ENCODE measurements at places on chromosomes 11 and 22.
A peak's percentile ranks its signal among the peaks of the same experiment; 100 is the strongest.

DNA sequence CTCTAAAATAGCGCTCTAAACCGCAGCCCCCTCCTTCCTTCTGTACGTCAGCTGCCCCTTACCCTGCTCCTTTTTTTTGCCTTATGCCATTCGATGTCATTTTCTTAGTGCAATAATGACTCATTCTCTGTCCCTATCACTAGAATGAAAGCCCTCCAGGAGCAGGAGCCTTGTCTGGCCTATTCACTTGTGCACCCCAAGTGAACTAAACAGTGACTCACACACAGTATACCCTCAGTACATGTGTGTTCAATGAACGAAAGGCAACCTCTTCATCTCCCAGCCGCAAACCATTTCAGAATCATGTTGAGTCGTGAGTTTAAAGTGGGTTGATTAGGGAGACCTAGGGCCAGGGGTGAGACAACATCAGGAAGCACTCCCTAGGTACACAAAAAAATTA is 50.7 kb upstream of the SPATA19 start:
- no peak for DNase-seq

DNA sequence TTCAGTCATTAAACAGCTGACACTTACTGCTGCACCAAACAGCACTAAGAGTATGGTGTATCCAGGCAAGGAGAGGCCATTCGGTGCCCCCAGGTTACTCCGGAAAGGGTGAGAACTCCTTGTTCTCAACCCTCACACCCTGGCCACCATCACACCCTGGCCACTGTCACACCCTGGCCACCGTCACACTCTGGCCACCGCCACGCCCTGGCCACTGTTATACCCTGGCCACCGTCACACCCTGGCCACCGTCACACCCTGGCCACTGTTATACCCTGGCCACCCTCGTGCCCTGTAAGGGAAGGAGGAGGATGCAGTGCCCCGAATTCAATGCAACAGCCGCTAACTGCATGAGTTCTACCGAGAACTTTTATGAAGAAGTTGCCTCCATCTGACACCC is 644.4 kb downstream of the TBC1D22A start:
- DNase-seq = no peak

GRCh38 chr11:78798663-78799062 is 224.0 kb upstream of the NARS2 start:
- no peak for DNase-seq

DNA sequence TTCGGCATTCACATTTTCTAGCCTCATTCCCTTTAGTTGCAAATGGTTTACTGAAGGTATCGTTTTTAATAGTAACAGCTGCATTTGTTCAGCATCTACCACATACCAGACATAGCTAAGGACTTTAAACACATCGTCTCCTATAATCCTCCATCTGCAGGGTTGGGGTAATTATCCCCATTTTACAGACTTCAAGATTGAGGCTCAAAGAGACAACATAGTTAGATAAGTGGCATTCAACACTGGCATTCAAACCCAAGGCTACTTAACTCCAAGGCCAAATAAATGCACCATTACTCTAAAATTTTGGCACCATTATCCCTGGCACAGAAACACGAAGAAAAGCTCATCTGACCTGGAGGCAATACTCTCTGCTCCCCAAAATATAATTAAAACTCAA is 28.5 kb downstream of the SMCO4 start:
- DNase-seq = no peak

GRCh38 chr11:23729088-23729487 is 767.8 kb upstream of the LUZP2 start:
- no peak for DNase-seq

- DNase-seq = no peak
Measured at GRCh38 chr11:8233691-8234424, 29.8 kb downstream of the LMO1 start.

- DNase-seq = no peak
Measured at GRCh38 chr11:4125141-4125540, 30.5 kb downstream of the RRM1 start.

DNA sequence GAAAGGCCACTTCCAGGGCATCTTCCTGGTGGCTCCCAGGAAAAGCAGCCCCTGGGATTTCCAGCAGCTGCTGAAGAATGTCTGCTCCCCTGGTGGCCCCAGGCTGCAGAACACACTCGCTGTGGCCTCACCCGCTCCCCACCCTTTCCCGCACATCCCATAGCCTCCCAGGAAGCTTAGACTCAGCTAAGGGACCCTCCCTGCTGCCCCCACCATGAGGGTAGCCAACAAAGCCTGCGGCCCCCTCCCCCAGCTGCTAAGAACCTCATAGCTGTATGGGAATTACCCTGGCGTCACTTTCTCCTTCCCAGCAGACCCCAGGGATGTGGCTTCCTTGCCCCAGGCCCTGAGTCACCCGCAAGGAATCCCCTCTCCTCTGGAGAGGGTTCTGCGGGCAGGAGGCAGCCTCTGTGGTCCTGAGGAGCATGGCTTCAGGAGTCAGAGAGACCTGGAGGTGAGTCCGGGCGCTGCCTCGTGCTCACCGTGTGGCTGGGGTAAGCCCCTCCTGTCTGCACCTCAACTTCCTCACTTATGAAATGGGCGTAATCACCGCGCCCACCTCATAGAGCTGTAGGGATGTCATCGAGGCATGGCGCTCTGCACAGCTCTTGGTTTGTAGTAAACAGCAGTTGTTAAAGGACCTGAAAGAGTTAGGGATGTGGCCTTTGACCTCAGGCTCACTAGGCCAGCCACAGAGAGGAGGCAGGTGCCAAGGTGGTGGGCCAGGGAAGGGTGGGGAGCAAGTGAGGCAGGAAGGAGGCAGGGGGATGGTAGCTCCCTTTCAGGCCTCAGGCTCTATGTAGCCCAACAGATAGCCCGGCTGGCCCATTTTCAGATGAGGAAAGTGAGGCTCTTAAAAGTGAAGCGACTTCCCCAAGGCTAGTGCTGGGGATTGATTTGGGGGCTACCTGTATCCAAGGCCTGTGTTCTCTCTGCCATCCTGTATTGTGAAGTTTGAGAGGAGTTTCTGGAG is 71.2 kb downstream of the LRRC32 start:
- DNase-seq = no peak

DNA sequence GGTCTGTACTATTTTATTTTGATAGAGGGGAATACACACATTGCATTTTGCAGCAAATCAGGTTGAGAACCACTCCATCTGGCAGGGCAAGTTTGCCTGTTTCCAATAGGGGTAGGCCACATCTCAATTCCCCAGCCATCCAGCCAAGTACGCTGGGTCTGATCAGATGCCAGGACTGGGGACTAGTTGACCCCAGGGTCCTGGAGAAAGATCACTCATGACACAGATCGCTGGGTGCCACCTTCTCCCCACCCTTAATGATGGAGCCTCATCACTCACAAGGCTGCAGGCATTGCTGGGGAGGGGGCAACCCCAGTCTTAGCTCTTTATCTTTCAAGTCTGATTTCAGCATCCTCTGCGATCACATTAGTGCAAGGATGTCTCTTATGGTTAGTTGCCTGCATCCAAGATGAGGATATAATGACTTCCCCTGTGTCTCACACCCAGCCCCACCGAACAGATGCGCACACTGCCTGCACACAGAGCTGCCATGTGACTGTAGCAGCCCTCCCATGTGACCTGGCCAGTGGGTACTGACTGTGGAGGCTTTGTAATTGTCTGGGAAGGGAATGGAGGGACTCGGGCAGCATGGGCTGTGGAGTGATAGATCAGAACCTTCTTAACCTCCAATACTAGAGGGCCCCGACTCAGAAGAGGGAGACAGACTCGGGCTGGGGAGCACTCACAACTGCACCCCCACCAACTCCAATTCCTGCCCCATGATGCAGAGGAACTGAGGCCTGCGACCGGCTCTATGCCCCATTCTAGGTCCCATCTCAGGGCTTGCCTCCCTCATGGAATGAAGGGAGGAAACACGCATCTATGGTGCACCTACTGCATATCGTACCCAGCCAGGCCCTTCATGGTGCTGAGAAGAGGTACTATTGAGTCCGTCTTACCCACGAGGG is 155.8 kb downstream of the DSCAML1 start:
- no peak for DNase-seq

DNA sequence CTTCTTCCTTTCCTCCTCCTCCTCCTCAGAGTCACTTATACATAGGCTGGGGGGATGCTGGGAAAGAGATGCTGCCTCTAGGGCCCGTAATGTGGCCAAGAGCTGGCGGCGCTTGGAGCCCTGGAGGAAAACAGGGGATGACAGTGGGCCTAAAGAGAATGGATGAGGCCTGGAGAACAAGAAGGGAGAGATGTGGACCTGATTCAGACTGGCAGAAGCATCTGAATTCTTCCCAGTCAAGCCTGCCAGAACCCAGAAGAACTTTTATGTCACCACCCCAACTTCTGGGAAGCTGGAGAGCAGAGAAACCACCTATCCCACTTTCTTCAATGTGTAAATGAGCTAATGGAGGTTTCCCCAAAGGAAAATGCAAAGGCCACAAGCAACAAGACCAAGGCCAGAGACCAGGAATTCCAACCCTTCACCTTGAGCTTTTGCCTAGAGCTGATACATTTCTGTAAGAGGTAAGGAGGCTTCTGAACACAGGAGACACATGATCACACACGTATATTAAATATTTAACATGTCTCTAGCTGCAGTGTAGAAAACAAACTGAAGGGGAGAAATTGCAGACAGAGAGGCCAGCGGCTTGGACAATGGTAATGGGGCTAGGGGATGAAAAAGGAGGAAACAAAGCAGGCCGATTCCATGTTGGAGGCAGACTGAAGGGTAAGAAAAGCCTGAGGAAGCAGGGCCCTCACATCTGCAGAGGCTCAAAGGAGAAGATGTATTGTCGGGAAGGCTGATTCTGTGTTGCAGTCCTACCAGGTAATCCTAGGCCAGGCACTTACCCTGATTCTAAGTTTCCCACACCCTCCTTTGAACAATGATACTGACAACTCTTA is 1.1 kb downstream of the RRP8 start:
- no peak for DNase-seq

- DNase-seq = no peak
Measured at GRCh38 chr11:73428227-73428626, 52.0 kb downstream of the RELT start.

- no peak for DNase-seq
Measured at GRCh38 chr11:38718049-38718448, 2120.0 kb upstream of the RAG2 start.

DNA sequence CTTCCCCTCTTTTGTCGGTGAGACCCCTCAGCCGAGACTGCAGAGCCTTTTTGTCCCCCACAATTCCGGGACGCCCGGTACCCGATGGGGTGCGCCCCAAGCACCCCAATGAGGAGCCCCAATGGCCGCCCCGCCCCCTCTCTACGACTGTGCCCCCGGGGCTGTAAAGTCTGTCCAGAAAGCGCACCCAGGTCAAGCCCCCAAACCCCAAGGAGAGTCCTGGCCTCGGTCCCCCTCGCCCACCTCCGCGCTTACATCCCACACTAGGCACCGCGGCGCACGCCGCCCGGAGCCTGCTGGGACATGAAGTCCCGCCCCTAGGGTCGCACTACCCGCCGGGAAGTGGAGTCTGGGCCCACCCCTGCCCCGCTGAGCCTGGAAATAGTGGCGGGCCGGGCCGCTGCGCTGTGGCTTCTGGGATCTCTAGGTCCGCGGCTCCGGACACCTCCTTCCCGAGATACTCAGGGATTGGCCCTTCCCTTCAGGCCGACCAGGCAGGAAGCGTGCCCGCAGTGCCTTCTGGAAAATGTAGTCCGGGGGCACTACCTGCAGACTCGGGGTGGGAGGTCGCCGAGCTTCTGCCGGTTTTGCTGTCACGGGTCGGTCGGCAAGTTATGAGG is at the start of gene MEN1:
Gene MEN1, minus strand, starts transcription at position 281 of the 620 bp plus-strand sequence. CDS start 442 bp downstream, outside the sequence.
- DNase-seq = peak; percentile 57

GRCh38 chr11:35050541-35050995 is 88.4 kb upstream of the CD44 start:
- DNase-seq = no peak

DNA sequence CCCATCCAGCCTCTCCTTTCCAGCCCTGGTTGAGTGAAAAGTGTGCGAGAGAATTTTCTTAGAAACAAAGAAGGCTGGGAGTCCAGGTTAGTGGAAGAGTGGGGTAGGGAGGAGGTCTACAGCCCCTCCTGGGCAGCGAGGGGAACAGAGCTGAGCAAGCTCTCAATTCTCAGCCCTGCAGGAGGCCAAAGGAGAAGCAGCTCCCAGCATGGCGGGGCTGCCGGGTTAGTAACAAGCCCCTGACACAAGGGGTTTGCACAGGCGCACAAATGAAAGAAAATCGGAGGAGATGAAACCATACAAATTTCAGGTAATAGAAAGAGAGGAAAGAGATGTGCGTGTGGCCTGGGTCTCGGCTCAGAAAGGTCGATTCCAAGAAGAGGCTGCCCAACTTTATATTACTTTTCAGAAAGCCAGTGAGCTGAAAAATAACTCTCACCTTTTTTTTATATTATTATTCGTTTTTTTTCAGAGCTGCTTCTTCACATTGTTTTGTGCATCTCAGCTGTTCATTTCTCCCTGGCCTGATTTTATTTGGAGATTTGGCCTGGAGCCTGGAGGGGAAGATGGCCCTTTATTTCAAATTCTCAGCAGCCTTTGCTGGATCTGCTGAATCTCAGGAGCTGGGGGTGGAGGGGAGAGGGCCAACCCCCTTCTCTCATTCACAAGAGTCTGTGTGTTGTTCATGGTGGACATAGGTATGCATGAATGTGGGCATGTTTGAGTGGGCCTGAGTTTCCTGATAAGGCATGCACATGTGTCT is 583.2 kb downstream of the BUD13 start:
- DNase-seq = no peak

GRCh38 chr11:14645015-14645912 is 1.7 kb downstream of the PDE3B start:
- no peak for DNase-seq

GRCh38 chr11:2142762-2143202 is 3.6 kb upstream of the IGF2 start:
- no peak for DNase-seq

- no peak for DNase-seq
Measured at GRCh38 chr22:28398355-28398754, 281.3 kb downstream of the TTC28 start.

DNA sequence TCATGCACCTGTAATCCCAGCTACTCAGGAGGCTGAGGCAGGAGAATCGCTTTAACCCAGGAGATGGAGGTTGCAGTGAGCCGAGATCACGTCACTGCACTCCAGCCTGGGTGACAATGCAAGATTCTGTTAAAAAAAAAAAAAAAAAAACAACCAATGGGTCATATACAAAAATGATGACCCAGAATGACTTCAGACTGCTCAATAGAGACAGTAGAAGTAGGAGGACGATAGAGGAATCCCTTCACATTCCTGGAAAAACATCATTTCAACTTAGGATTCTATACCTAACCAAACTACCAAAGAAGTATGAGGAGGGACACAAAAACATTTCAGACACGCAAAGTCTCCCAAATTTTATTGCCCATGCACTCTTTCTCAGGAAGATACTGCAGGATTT is 14.1 kb upstream of the CBX7 start:
- DNase-seq = no peak

DNA sequence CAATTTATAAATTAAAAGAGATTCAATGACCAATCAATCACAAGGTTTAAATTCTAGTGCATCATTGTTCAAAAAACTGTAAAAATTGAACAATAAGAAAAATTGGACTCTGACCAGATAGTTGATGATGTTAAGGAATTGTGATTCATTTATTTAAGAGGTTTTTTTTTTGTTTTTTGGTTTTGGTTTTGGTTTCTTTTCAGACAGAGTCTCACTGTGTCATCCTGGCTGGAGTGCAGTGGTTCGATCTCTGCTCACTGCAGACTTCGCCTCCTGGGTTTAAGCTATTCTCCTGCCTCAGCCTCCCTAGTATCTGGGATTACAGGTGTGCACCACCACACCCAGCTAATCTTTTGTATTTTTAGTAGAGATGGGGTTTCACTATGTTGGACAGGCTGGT is 17.1 kb upstream of the EIF3M start:
- DNase-seq = no peak

- no peak for DNase-seq
Measured at GRCh38 chr11:28559492-28559891, 451.3 kb downstream of the METTL15 start.

All from activated CD4-positive, CD25-positive, alpha-beta regulatory T cell treated with anti-CD3 and anti-CD28 coated beads, Interleukin-2, amount 50 U/mL, for 16 hours (primary cell).